ENCODE measurements at places on chromosomes 2 and 18.

GRCh38 chr2:235194351-235194750 lies 242.5 kb downstream of the SH3BP4 start:
- no peak for DNase-seq

DNA sequence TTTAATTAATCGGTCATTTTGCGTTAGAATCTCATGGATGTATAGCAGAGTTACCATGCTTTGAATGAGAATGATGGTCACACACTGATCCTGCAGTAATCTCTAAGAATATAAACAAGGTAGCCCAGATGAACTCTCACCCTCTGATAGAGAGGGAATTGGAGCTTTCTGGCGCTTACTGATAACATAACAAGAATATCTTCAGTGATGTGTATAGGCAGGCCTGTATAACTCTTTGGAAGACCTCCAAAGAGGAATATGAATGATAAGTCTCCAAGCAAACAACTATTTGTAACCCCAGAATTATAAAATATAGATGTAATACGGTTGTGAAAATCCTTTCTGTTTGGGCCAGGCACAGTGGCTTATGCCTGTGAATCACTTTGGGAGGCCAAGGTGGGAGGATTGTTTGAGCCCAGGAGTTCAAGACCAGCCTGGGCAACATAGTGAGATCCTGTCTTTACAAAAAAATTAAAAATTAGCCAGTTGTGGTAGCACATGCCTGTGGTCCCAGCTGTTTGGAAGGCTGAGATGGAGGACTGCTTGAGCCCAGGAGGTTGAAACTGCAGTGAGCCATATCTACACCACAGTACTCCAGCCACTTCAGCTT lies 52.5 kb upstream of the LTBP1 start:
- no peak for DNase-seq

- no peak for DNase-seq
These were observed 264.5 kb downstream of the EIPR1 start for GRCh38 chr2:3113122-3113521.

GRCh38 chr2:240208631-240209211 lies 68.3 kb upstream of the OTOS start:
- no peak for DNase-seq

DNA sequence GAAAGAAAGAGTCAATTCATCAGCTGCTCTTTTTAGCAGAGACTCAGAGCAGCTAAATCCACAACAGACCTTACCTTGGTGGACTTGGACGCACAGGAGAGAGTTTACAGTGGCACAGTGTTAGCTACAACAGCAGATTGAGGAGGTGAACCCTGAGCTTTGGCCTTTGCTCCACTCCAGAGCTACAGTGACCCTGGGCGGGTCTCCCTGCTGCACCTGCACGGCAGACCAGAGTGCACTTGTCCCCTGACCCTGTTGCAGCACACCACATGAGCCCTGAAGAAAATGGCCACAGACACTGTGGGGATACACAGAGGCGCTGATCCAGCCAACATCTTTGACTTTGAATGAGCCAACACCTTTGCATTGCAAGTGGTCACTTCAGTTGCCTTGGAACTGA lies 11.0 kb downstream of the SLC19A3 start:
- no peak for DNase-seq

GRCh38 chr2:69353360-69353759 lies 33.7 kb downstream of the GFPT1 start:
- no peak for DNase-seq

DNA sequence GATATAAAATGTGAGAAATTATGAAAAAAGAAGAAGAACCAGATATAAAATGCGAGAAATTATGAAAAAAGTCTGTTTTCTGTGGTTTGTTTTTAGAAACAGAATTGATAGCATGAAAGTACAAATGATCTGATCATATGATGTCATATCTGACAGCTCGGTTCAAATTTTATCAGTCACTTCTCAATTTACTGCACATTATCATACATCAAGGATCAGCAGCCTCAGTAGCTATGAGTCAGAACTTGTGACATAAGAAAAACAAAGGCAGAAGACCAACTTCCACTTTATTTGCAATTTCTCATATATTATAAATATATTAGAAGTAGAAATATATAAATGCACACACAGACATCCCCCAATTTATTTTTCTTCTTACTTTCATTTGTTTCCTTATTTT lies 634.0 kb downstream of the LRP1B start:
- no peak for DNase-seq

DNA sequence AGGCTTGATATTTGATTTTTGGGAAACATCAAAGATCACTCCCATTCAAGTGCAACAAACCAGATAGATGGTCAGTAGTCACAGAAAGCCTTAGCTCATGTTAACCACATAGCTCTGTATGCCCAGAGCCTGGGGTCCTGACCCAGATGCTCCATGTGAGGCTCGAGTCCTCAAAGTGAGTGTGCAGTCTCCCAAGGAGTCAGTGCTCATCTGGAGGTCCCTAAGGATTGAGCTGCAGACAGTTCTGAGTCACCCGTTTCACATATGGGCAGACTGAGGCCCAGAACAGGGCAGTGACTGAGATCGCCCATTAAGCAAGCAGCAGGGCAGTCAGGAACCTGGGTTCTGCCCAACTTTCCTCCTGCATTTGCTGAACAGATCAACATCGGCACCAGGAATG lies 9.2 kb downstream of the TMEM37 start:
- DNase-seq, result no peak

DNA sequence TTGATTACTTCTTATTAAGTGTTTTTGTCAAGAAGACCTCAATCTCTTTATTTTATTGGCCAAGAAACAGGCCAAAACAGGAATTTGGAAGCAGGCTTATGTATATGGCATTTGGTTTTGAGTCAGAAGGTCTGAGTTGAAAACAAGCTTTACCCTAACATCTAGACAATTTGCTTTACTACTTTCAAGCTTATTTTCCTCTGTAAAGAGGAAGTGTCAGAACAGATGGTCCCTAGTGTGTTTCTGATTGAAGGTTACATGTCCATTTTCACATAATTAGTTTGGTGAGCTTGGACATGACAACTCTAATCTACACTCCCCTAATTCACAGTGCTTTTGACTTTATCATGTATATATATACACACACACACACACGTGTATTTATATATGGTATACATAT lies 19.8 kb upstream of the MAP4K4 start:
- no peak for DNase-seq

DNA sequence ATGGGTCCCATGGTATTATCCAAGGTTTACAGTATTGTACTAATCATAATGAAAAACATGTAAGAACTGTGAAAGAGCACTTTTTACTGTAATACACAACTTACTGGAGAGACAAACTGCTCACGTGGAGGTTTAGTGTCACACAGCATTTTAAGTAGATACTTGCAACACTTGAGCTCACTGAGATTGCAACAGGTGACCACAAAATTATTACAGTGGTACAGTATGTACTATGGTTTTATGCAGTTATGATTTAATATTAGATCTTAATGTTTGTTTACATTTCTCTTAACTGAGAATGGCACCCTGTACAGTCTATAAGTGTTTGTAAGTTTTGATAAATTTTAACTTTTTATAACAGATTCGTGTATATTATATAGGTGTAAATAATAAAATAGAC lies 118.6 kb upstream of the SKOR2 start:
- DNase-seq, result no peak

- no peak for DNase-seq
These were observed 153.3 kb downstream of the RAPGEF4 start for GRCh38 chr2:172888714-172889669.

DNA sequence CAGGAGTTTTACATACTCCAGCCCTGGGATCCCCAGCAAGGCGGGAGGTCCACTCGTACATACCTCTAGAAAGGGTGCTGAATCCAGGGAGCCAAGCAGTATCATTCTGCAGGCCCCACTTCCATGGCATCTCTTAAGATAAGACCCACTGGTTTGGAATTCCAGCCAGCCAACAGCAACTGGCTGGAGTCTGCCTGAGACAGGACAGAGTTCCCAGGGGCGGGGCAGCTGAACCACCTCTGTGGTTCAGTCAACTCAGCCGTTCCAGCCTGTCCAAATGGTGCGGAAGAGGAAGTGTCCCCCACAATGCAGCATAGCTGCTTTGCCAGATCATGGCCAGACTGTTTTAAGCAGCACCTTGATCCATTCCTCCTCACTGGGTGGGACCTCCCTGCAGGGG lies 33.2 kb downstream of the ZNF892 start:
- no peak for DNase-seq

DNA sequence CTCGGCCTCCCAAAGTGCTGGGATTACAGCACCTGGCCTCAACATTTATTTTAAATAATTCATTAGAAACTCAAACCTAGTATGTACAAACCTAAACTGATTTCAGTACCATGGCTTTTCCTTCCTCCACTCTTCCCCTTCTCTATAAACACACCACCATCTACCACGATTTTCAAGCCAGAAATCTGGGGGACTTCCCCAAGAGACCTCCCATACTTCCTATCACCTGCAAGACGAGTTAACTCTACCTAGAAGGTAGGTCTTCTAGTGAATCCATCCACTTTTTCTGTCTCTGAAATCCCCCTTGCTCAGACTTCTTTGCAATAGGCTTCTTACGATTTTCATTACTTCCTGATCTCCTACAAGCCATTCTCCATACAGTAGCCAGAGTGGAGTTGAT lies 7.7 kb upstream of the FAM117B start:
- DNase-seq, result no peak

DNA sequence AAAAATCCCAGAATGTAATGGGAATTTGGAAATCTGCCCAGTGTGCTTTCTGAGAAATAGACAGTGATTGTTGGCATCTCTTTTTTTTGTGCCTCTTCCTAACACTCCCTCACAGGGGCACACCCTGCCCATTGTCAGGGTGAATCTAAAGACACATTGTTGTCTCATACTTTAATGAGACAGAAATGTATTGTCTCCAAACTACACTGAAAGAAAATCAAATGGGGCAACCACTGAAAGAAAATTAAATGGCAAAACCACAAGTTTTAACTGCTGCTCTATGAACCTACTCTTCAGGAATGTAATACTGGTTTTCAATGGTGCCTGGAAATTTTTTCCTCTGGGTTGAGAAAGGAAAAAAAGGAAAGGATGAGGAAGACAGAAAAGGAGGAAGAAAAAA lies 43.2 kb upstream of the GLS start:
- no peak for DNase-seq

GRCh38 chr18:51195451-51196117 lies 1.9 kb downstream of the MEX3C start:
- DNase-seq, result no peak

GRCh38 chr2:41922177-41922576 lies 125.6 kb upstream of the PKDCC start:
- no peak for DNase-seq

- no peak for DNase-seq
These were observed 37.1 kb upstream of the GPR75 start for GRCh38 chr2:53896864-53897263.
